Fibroblast of the aortic adventitia (primary cell): ENCODE measurements at places on chromosomes 2 and 18. TPM values are rescaled to one million over a fixed set of nuclear protein-coding genes. Genes with fewer than 3 reads are reported as not detected.

DUSP2 gene
- total RNA-seq = 0.36 and 1.4 TPM in 2 replicates

RAB11FIP5 gene
- 16.4 and 48.5 TPM in 2 replicates for total RNA-seq

SLC40A1 gene
- 19.7 and 306 TPM in 2 replicates for total RNA-seq

EFEMP1 gene
- total RNA-seq = 652 and 1,009 TPM in 2 replicates

ESCO1 gene
- total RNA-seq = 15.6 and 26.0 TPM in 2 replicates

ACKR3 gene
- 0.72 and 2.0 TPM in 2 replicates for total RNA-seq

PLCD4 gene
- total RNA-seq = 1.2 and 6.4 TPM in 2 replicates

ERICH2 gene
- total RNA-seq = 4.0 TPM in 1 of 2 replicates, not detected in the other

SCYGR2 gene
- not detected in 2 replicates for total RNA-seq

PMAIP1 gene
- 2.6 and 18.2 TPM in 2 replicates for total RNA-seq

ABCB11 gene
- total RNA-seq = not detected in 2 replicates

CD8B2 gene
- not detected in 2 replicates for total RNA-seq

REG1B gene
- not detected in 2 replicates for total RNA-seq

KRTCAP3 gene
- total RNA-seq = not detected in 2 replicates

KCNJ13 gene
- not detected in 2 replicates for total RNA-seq

FBXO15 gene
- 0.27 and 0.49 TPM in 2 replicates for total RNA-seq

FOXI3 gene
- not detected in 2 replicates for total RNA-seq

ZNF385B gene
- total RNA-seq = 4.8 TPM in 1 of 2 replicates, not detected in the other

CRYGD gene
- total RNA-seq = not detected in 2 replicates

HOXD1 gene
- not detected in 2 replicates for total RNA-seq

CFAP210 gene
- 0.09 TPM in 1 of 2 replicates, not detected in the other for total RNA-seq

CXCR2 gene
- not detected in 2 replicates for total RNA-seq

CPS1 gene
- total RNA-seq = 24.6 and 35.7 TPM in 2 replicates

GPBAR1 gene
- 0.27 TPM in 1 of 2 replicates, not detected in the other for total RNA-seq

ARHGAP25 gene
- 0.36 and 2.2 TPM in 2 replicates for total RNA-seq

GAD1 gene
- not detected in 2 replicates for total RNA-seq
